Stimulated activated CD4-positive, alpha-beta T cell treated with anti-CD3 and anti-CD28 coated beads, Interleukin-4, amount 100 ng/mL, for 48 hours (primary cell): ENCODE measurements at places on chromosomes 4 and X.

- no peak for DNase-seq
Measured at GRCh38 chr4:25842229-25842845, 20.5 kb downstream of the SEL1L3 start.

- DNase-seq = no peak
Measured at GRCh38 chr4:86947501-86948120, 12.8 kb downstream of the AFF1 start.

DNA sequence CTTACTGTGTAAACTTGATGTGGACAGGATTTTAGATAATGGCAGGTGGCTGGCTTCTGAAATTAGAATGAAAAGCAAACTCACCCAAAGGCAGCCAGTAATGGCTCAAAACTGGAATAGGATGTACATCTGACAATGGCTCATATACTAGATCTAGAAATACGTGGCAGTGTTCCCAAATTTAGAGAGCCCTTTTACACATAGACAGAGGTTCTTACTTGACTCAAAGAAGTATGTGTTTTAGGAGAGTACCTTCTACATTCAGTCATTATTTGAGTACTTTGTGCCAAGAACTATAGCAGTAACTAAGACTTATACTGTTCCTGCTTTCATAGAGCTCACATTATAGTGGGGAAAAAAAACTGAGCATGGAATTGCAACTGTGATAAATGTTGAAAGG lies 48.0 kb downstream of the UBE2K start:
- DNase-seq = no peak

GRCh38 chr4:153814789-153815188 lies 25.9 kb upstream of the SFRP2 start:
- no peak for DNase-seq

DNA sequence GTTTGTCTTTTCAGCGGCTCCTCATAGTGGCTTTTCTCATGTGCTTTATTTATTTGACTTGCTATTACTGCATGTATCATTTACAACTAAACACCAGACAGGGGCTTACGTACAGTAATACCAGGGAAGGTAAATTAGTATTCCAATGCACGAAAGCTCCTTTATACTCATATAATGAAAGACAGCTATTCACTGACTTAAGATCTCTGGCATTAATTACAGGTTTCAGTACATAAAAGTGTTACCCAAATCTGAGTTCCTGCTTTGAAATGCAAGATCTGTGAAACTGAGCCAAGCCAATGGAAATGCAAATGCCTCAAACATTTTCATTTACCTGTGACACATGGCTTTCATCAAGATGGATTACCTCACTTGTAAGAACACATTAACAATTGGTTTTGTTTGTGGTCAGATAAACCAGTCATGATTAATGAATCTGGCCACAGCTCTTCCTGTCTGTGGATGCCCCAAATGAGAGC lies 107.2 kb downstream of the ANAPC4 start:
- DNase-seq = no peak

- no peak for DNase-seq
Measured at GRCh38 chr4:72951147-72951546, 118.4 kb downstream of the COX18 start.

- DNase-seq = no peak
Measured at GRCh38 chrX:148537556-148538182, 37.3 kb downstream of the AFF2 start.

- DNase-seq = no peak
Measured at GRCh38 chr4:185997296-185997695, 71.7 kb upstream of the TLR3 start.

DNA sequence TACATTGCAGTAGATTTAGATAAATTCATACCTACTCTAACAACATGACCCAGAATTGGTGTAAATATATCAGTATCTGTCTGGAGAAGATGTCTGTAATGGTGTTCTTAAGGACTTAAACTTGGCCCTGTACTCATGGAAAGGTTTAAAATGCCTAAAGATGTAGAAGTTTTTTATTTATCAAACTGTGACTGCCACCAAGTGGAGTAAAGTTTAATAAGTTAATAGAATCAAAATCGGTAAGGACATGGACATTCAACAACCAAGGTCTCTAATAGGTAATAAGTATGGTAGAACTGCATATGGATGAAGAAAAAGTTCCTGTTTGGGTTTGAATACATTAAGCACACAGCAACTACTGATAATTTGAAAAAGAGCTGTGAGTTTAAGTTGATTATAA lies 474.0 kb upstream of the NDST3 start:
- DNase-seq = no peak

DNA sequence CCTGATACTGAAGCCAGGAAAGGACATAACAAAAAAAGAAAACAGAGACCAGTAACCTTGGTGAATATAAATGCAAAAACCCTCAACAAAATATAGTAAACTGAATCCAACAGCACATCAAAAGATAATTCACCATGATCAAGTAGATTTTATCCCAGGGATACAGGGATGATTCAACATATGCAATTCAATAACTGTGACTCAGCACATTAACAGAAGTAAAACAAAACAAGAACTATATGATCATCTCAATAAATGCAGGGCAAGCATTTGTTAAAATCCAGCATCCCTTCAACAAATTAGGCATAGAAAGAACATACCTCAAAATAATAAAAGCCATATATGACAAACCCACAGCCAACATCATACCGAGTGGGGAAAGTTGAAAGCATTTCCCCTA lies 112.0 kb downstream of the HHIP start:
- DNase-seq = no peak

DNA sequence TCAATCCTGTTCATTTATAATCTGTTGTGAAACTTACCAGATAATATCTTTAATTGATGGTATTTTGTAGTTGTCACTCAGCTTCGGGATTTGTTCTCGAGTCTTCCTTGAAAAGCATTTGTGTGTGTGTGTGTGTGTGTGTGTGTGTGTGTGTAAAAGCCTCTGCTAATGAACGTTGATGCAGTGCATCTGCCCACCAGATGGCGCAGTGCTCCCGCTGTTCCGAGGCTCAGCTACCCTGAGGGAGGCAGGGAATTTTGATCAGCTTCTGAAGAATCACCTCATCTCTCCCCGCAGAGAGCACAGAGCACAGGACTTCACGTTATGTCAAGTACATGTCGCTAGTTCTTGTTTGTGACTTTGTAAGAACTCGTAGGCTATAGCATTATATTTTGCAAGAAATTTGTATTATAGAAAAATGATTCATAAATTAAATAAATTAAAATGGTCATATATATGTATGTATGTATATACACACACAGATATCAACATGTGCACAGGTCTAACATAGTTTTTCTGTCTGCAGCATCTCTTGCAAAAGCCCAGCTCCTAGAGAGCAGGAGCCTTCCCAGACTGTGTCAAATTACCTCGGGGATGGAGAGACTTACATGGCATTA lies 316.7 kb upstream of the IGFBP7 start:
- DNase-seq = peak; percentile 20

DNA sequence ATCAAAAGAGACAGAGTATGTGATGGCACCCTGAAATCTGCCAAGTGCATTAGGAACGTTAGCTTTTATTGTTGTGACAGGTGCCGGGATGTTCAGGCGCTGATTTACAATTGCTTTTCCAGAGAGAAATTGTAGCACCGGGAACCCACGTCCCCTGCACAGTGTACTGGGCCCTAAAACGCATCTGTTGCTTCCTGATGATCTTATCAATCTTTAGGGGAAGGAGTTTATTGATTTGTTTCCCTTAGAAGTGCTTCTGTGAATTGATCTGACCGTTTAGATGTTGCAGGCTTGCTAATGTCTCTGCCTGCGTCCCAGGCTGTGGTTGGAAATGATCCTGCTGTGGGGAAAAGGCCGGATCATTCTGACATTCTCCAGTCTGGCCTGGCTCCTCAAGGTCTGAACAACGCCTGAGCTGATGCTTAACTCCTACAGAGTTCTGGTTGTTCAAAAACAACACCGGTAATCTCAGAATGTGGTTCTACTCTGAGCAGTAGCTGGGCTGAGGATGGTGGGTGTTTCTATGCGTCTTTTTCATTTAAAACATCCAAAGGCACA lies 16.9 kb downstream of the PHOX2B start:
- no peak for DNase-seq

- no peak for DNase-seq
Measured at GRCh38 chr4:108117418-108118182, 51.1 kb downstream of the LEF1 start.

- no peak for DNase-seq
Measured at GRCh38 chr4:63788271-63788670, 621.0 kb downstream of the TECRL start.

DNA sequence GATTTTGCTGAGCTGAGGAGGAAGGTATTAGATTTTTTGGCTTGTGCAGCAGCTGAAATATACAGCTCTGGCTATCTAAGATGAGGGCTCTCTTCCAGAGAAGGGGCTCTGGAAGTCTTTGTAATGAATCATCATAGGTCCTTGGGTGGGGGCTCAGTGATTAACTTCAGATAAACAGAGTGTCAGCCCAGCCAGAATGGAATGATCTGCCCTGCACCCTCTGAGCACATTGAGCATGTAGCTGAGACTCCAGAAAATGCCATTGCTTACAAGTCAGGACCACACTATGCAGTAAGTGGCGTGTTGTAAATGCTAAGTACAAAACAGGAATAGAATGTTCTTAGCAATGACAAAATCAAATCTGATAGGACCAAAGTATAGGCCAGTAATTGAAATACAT lies 836.0 kb downstream of the PDHA2 start:
- no peak for DNase-seq

DNA sequence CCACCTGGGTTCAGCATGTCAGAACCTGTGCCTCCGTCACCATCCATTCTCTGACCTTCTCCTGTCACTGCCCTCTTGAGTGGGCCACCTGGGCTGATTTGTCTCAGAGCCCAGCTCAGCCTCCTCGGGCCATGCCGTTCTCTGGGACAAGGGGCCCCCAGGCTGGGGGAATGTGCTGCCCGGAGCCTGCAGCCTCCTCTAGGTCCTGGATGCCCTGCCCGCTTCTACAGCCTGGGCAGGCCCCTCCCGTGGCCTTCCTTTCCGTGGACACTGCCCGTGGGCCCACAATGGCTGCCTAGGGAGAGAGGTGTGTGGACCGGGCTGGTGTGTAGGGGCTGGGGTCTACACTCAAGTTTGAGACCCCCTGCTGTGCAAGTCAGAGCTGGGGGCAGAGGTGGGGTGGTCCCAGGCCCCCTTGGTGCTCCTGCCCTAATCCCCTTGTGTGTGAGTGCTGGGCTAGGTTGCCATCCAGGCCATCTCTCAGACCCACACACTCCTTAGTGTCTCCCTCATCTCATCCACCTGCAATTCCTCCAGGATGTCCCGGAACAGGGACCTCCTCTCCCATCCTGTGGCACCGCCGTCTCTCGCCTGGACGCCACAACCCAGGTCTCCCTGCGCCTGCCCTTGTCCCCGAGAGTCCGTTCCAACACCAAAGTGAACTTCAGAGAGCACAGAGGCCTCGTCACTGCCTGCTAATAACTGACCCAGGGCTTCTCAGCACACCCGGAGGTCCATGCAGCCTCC lies 12.4 kb downstream of the PSAPL1 start:
- no peak for DNase-seq

DNA sequence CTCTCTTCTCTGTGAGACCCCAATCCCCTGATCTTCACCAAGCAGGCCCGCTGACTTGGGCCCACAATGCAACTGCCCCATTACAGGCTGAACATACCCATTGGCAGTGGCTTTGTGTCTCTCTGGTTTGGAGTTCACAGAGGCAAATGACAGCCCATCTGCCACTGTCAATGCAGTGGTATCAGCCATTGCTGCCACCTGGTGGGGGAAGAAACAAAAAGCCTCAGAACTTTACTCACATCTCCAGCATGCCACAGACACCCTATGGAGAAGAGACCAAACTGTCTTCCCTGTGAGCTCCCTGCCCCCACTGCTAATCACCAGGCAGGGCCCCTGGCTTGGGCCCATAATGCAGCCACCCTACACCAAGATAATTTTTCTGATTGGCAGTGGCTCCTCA lies 729.3 kb upstream of the ACTRT1 start:
- no peak for DNase-seq

DNA sequence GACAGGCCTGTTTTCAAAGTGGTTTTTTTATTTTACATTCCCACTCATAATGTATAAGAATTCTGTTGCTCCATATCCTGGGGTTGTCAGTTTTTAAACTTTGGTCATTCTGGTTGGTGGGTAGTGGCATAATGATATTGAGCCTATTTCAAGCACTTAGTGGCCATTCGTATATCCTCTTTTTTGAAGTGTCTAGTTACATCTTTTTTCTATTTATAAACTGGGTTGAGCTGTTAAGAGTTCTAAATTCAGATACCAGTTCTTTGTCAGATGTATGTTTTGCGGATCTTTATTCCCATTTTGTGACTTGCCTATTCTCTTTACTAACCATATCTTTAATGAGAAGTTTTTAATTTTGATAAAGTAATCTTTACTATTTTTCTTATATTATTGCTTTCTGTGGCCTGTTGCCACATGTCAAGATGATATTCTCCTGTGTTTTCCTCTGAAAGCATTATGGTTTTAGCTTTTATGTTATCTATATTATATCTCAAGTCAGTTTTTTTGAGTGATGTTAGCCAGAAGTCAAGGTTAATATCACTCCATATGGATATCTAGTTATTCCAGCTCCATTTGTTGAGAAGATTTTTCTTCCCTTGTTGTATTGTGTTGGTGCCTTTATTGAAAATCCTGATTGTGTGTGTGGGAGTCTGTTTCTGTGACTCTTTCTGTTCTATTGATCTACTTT lies 110.9 kb downstream of the FHIP1A start:
- no peak for DNase-seq

GRCh38 chrX:45801554-45801953 lies 600.9 kb upstream of the DIPK2B start:
- no peak for DNase-seq

- no peak for DNase-seq
Measured at GRCh38 chr4:159435561-159436023, 332.7 kb downstream of the RAPGEF2 start.

DNA sequence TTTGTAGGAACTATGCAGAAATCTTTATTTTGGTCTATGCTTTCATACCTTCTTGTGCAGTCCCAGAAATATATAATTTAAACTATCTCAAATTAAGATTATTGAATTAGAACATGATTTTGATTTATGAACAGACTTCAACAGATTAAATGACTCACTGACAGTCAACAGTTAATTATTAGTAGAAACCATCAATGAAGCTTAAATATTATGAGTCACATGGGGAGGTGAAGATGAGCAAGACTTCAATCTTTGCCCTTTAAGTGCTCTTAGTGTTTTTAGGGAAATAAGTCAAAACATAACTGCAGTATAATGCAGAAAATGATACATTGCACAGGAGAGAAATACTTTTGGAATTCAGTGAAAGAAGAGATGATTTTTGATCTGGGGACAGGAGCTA lies 81.5 kb upstream of the BMP3 start:
- DNase-seq = no peak

GRCh38 chrX:53422086-53422860 lies at the start of gene SMC1A:
SMC1A (minus strand) TSS chrX:53422654; CDS start chrX:53422600, 54 bp downstream.
- peak; percentile 84 for DNase-seq
